T-helper 22 cell (primary cell): ENCODE measurements at places on chromosomes 3 and 15.

DNA sequence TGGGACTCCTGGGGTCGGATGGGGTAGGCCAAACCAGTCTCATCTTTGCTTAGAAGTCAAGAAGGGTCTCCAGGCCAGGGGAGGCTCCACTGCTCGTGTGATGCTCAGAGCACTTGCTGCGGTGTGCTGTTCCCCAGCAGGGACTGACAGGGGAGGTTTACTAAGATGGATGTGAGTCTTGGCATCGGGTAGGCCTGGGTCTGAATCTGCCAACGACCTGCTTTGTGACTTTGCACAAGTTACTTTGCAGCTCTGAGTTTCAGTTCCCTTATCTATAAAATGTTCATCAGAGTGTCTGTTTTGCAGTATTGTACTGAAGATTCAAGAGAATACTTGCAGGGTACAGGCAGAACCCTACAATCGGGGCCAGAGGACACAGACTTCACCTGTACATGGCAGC, 17.3 kb upstream of the CDCP1 start:
- DNase-seq = no peak

DNA sequence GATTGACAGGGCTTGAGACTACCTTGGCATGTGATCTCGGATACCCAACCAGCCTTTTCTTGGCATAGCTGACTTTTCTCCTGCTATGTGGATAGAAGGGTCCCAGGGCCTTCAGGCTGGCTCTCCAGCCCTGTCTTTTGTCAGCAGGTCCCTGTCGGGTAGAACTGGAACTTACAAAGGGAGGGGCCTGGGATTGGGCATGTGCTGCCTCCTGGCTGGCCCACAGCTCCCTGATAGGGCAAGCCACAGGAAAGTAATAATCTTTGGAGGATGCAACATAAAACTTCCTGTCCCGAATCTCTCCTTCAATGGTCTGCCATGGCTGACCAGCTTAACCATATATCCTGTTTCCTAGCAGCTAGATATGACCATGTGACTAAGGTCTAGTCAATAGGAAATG, 89.1 kb downstream of the ABHD5 start:
- no peak for DNase-seq

- DNase-seq = no peak
Measured at GRCh38 chr15:101521591-101521990, 32.1 kb upstream of the PCSK6 start.

DNA sequence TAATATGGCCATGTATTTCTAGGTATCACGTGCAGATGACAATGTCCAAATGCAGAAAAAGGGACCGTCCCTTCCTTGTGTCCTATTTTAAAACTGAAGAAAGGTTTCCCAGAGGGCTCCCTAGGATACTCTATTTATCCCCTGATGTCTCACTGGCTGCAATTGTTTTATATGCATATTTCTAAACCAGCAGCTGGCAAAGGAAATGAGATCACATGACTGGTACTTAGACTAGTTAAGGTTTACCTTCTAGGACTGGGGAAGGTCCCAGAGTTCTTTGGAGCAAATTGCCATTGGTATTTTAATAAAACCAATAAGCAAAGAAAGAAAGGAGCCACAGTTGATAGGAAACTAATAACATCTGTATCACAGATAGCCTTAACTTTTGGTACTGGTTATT, 29.5 kb downstream of the GTF2E1 start:
- DNase-seq = no peak

DNA sequence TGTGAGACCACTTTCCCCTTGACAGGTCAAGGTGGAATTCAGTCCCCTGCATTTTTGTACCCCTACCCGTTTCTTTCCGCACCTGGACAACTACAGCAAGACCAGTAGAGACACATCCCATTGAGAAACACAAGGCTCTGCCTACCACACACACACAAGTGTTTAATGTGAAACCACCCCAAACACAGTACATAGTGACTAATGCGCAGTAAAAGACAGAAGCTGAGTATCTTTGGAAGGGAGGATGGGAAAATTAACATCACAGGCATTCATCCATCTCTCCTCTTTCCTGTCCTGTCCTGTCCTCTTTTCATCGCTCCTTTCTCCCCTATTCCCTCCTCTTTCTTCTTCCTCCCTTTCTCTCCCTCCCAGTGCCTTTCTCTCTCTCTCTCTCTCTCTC, 64.8 kb downstream of the SCN11A start:
- no peak for DNase-seq

DNA sequence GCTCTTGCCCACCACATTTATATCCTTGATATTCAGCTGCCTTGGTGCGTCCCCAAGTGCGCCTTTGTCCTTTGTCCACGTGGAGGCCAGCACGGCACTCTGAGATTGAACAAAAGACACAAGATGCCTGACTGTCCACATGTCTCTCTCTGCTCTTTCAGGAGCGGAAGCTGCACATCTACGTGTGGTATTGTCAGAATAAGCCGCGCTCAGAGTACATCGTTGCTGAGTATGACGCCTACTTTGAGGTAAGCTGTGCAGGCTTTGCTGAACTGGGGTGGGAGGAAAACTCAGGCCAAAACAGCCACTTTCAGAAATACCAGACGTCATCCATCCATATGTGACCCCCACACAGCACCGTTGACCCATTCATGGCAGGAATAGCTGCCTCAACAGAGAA, 72.0 kb upstream of the UMPS start:
- no peak for DNase-seq

GRCh38 chr3:87949189-87949878, 109.5 kb downstream of the CGGBP1 start:
- no peak for DNase-seq

DNA sequence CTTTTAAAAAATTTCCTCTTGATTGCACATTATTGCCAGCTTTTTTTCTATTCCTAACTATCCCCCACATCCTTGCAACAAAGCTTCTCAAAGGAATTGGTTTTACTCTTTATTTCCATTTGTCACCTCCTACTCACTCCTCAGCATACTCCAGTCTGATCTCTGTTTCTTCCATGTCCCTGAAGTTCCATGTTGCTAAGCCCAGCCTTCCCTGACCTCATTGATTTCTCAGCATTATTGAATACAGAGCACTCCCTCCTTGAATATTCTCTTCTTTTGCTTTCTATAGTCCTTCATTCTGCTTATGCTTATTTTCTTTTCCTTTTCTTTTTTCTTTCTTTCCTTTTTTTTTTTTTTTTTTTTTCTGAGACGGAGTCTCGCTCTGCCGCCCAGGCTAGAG, 10.7 kb downstream of the ARID3B start:
- no peak for DNase-seq

GRCh38 chr15:69357773-69358771, 56.1 kb upstream of the KIF23 start:
- DNase-seq = no peak

DNA sequence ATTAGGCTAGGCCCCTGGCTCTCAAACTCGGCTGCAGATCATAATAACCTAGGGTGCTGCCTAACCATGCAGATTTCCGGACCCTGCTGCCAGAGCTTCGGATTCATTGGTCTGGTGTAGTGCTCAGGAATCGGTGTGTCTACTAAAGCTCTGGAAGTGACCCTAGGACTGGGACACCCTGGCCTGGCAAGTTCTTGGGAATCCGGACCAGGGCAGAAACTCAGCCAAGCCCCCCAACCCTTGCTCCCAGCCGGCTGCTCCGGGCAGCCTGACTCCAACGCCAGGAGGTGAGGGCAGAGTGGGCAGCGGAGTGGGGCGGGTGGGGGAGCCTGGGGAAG, 23.0 kb downstream of the IGDCC3 start:
- no peak for DNase-seq

GRCh38 chr15:80660119-80660518, 35.0 kb upstream of the ABHD17C start:
- no peak for DNase-seq

- no peak for DNase-seq
Measured at GRCh38 chr3:47877290-47877689, 74.4 kb downstream of the DHX30 start.

- DNase-seq = no peak
Measured at GRCh38 chr15:40340038-40340739, 550 bp downstream of the CCDC9B start.

GRCh38 chr15:42994546-42994945, 74.0 kb upstream of the TTBK2 start:
- DNase-seq = no peak

GRCh38 chr3:141644931-141645330, 93.2 kb upstream of the RNF7 start:
- DNase-seq = peak; percentile 9

DNA sequence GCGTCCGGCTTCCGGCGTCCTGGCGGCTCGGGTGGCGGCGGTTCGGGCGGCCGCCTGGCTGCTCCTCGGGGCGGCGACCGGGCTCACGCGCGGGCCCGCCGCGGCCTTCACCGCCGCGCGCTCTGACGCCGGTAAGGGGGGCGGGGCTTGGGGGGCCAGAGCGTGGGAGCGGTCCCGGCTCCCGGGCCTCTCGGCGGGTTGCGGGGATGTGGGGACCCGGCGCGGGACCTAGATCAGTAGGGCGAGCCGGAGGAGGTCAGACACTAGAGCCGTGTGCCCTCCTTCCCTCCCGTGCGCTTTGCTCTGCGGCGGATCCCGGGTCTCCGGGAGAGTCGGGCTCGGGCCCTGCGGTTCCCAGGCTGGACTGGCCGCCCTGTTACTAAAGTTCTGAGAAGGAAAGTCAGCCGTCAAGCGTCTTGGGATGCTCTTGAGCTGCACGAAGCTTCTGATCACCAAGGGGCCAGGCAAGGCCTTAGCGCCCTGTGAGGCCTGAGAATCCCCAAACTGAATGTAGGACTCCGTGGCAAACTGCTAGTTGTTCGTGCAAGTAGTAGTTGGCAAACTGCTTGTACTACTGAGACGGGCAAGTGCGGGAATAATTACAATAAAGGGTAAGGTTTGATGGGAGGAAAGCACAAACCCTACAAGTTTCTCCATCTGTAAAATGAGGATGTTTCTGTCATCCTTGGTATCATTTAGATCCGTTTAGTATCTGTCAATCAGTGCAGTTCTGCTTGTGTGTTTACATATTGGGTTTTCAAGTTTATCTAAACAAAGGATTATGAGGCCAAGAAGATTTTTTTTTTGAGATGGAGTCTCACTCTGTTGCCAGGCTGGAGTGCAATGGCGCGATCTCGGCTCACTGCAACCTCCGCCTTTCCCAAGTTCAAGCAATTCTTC, 587 bp downstream of the PIGX start:
- peak; percentile 64 for DNase-seq

DNA sequence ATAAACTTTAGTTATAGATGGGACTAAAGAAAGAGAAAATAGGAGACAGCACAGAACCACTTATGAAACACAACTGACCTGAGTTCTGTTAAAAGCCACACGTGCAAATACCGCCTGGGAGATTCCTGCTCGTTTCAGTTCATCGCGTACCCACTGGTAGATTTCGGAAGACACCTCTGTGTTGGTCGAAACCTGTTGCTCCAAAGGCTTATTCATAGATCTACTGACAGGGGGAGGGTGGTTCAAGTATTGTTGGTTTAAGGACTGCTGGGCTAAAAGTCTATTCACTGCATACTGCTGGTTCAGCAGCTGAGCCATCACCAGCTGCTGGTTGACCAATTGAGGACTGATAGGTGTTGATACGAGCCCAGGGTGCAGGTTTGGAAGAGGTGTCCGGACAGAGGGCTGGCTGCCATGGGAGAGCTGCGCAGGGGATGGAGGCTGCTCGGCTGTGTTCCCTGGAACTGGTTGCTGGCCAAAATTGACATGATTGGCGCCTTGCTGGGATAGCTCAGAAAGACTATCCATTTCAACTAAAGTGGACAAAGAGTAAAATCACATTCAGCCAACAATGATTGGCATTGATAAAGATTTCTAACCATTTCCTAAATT, 30.6 kb downstream of the SATB1 start:
- DNase-seq = no peak

DNA sequence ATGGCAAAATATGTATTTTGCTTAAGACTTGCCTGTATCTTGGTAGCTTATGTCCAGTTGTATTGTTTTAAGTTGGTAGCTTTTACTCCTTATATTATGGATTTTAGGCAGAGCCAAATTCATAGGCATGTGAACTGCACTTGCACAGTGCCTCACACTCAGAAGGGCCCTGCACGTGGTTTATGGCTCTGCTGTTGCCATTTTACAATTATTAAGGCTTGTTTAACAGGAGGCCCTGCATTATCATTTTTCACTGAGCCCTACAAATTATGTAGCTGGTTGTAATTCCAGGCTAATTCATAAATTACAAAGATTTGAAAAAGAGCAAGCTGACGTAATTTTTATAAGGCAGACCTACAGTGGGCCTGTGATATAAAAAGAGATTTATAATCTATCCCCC, 537.6 kb upstream of the UBE2E2 start:
- no peak for DNase-seq

DNA sequence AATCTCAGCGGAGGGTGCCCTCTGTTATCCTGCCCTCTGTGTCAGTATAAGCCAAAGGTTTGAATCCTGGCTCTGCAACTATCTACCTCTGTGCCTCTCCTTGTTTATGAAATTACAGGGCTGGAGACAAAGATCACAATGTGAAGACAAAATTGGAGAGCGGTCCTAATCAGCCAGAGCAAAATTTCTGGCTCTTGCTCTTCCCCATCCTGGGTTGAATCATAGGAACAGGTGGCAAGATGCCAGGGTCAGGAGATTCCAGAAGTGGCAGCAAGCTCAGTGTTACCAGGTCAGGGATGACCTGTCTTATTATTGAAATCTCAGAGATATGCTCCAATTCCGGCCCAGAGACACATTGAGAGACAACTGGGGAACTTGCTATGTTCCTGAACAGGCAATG, 2.3 kb upstream of the CCR2 start:
- DNase-seq = no peak

GRCh38 chr3:18179521-18179920, 245.6 kb downstream of the SATB1 start:
- no peak for DNase-seq

GRCh38 chr3:44992555-44993470, 16.8 kb downstream of the EXOSC7 start:
- DNase-seq = no peak

- DNase-seq = no peak
Measured at GRCh38 chr15:82100111-82100929, 54.5 kb upstream of the MEX3B start.

GRCh38 chr15:90257776-90258175, 7.7 kb upstream of the NGRN start:
- DNase-seq = no peak

DNA sequence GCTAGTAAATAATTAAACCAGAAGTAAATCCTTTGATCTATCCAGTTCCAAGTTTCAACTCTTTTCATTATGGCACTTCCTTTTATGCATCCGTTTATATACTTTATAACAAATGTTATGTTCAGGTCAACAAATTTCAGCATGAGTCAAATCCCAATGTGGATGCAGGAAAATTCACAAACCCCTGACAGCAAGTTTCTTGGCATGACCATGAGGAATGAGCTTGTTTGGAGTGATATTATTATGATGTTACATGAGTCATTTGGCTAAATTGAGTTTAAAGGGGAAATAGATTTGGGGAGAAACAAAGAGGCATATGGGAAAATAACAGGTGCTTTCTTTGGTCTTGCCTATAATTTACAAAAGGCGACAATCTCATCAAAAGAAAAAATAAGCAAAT, 32.1 kb upstream of the KCNMB2 start:
- no peak for DNase-seq

DNA sequence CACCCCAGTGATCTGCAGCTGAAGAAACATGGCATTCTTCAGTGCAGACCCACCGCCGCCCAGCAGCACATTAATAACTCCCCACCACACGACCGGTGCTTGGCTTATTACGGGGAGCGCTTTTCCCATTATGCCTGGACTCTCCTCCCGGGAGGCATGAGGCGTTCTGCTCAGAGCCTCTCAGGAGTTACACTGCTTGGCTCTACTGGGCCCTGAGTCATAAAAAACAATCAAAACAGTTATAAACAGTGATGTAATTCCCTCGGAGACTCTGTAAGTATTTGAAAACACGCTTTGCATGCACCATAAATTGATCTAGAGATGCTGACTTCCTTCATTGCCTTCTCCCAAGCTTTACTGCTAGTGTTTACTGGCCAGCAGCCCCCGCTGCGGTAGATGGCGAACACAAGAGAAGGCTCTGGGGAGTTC, 77.1 kb upstream of the SNRPA1 start:
- DNase-seq = no peak
